Non-pigmented ciliary epithelial cell (primary cell): ENCODE measurements at places on chromosomes 4 and X.

GRCh38 chrX:16992951-16993350, 46.5 kb downstream of the REPS2 start:
- no peak for DNase-seq

DNA sequence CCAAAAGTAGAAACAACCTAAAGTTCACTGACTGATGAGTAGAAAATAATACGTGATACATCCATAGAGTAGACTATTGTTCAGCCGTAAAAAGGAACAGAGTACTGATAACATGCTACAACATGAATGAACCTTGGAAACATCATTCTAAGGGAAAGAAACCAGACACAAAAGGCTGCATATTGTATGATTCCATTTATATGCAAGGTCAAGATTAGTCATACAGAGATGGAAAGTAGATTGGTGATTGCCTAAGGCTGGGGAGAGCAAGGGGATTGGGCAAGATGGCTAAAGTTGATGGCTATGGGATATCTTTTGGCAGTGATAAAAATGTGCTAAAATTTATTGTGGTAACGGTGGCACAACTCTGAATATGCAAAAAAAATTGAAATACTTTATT, 209.1 kb downstream of the RELL1 start:
- no peak for DNase-seq

- peak; percentile 35 for DNase-seq
These were observed 130.8 kb downstream of the ENOX2 start for GRCh38 chrX:130772105-130772775.

DNA sequence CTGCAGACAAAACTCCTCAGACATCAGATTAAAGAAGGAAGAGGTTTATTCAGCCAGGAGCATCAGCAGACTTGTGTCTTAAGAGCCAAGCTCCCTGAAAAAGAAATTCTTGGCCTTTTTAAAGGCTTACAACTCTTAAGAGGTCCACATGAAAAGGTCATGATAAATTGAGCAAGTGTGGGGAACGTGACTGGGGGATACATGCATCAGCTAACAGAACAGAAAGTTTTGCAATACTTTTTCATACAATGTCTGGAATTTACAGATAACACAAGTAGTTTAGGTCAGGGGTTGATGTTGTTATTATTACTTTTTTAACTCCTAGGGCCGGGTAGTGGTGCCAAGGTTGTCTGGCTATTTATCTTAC, 55.6 kb upstream of the RBMX start:
- no peak for DNase-seq

DNA sequence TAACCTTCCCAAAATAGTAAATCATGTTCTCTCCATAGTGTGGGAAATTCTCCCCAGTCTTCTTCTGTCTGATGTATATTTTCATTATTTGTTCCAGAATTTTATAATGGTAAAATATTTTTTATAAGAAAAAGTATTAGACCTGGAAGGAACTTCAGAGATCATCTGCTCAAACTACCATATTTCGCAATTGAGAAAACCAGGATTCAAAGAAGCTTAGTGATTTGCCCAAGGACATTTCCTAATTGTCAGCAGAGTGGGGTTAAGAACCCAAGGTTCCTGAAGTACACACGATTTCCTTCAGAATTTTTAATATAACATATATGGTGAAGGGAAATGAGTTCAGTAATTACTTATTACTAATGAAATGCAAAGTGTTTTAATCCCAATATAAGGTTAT, 24.1 kb downstream of the OCIAD1 start:
- no peak for DNase-seq

- DNase-seq = no peak
These were observed 10.2 kb downstream of the CC2D2A start for GRCh38 chr4:15479913-15480185.

- no peak for DNase-seq
These were observed 17.8 kb downstream of the SCD5 start for GRCh38 chr4:82780752-82781231.

DNA sequence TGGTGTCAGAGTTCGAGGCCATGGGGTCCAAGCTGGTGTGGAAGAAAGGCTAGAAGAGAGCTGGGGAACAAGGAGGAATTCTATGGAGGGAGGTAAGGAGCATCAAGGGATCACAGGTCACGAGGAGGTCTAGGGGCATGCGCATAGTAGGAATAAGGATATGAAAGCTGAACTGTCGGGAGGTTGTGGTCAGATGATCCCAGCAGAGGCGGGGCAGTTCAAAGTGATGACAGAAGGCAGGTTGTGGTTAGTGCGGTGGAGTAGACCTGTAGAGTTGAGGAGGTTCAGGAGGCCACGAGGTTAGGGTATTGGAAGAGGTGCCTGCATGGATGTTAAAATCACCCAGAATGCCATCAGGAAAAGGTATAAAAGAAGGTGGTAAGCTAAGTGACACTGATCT, 156.3 kb downstream of the TMEM164 start:
- DNase-seq = no peak

DNA sequence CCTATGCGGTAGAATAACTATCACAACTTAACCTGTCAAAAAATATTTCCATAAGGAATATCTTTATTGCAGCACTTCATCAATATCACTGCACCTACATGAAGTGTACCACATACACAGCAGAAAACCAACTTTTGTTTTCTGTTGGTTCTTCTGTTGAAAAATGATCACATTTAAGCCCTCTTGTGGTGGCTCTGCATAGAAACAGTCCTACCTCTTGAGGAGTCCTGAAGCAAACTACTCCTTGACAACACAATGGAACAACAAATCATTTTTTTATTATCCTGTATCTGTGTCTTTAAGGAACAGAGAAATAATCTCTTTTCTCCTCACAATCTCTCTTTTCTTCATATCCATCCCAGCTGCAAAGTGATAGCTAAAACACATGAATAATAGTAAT, 39.8 kb upstream of the ATOH1 start:
- peak; percentile 3 for DNase-seq

- DNase-seq = no peak
These were observed 262.3 kb downstream of the ARHGAP24 start for GRCh38 chr4:85737254-85737653.

DNA sequence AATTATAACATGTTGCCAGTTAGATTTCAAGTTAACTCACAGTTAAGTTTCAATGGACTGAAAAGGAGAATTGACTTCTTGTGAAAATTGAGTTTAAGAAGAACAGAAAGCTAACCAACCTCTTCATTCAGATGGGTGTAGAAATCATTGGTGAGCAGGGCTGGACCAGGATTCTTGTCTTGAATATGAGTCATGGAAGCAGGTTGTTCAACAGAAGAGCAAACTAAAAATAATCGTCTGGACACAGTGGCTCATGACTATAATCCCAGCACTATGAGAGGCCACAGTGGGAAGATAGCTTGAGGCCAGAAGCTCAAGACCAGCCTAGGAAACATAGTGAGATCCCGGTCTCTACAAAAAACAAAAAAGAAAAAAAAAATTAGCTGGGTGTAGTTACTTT, 98.2 kb downstream of the ARSJ start:
- no peak for DNase-seq

GRCh38 chrX:5242091-5242790, 986.4 kb downstream of the NLGN4X start:
- no peak for DNase-seq

GRCh38 chr4:177047851-177048174, 255.1 kb upstream of the VEGFC start:
- no peak for DNase-seq

DNA sequence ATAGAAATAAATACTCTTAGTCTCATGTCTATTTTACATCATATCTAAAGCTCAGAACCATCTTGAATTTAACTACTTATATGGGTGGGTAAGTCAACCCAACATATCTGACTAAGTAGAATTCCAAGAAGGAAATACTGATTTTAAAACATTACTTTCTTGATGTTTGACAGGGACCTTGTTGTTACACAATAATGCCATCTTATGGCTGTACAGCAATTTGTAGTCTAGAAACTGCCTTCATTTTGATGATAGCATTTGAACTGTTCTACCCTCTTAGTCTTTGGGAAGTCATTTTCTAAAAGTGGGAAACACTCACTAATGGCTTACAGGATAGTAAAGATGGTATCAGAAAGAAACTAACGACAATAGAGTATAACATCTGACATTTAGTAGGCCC, 929.5 kb downstream of the DMD start:
- DNase-seq = no peak

GRCh38 chr4:122047456-122048425, 95.9 kb upstream of the TRPC3 start:
- no peak for DNase-seq

- no peak for DNase-seq
These were observed 330.1 kb upstream of the DKK2 start for GRCh38 chr4:107366016-107366735.

DNA sequence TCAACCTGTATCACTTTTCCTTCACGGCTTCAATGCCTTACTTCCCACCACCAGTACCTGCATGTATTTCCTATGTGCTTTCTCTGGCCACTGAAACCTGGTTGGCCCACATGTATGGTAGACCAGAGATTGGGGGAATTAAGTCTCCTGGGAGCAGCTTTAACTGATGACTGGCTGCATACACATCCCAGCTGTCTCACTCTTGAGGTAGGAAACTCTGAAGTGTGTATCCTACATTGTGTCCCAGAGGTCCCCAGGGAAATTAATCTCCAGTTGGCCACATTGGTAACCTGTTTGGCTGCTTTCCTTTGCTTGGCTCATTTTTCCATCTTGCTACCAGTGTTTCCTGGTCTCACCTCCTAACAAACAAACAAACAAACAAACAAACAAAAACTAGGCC, 124.4 kb downstream of the ZNF827 start:
- no peak for DNase-seq

GRCh38 chrX:3815896-3816664, 102.6 kb upstream of the PRKX start:
- no peak for DNase-seq

DNA sequence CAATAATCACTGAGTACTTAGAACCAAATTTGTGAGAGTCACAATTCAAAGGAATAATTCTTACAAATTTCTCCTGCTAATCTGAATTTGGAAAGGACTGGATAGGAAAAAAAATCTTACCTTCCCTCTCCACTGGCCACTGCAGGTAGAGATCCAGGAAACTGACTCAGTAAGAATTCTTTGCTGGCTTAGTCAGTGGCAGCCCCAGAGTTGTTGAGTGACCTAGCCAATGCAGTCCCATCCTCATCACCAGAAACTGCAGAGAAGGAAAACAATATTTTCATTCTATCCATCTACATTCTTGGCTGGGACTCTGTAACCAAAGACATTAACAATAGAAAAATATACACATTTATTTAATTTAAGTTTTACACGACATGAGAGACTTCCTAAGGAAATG, 572.0 kb downstream of the ADGRL3 start:
- peak; percentile 14 for DNase-seq

DNA sequence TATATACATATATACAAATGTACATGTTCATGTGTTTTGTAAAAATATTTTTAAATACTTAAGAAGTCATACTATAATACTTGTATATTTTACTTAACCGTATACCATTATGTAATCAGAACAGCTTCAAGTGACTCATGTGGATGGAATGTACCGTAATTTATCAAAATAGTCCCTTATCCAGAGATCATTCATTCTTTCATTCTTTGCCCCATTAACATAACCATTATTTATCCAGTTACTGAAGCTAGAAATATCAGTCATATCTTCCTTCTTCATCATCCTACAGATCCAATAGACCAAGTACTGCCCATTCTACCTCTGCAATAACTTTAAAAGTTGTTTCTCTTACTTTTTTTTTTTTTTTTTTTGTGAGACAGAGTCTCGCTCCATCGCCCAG, 164.2 kb downstream of the MAB21L2 start:
- peak; percentile 61 for DNase-seq

DNA sequence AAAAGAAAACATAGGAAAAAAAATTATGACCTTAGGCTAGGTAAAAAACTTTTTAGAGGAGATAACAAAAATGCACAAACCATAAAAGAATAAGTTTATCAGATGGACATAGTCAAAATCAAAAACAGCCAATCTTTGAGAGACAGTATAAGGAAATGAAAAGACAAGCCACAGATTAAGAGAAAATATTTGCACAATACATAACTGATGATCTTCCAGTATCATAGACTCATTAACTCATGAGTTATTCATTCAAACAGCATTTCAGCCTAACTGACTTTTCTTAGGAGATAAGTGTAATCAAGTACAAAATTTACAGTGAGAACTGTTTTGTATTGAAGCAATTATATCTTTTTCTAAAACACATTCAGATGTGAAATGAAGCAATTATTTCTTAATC, 183.8 kb downstream of the FBXO8 start:
- no peak for DNase-seq
